ENCODE measurements at places on chromosomes 1 and 21.

DNA sequence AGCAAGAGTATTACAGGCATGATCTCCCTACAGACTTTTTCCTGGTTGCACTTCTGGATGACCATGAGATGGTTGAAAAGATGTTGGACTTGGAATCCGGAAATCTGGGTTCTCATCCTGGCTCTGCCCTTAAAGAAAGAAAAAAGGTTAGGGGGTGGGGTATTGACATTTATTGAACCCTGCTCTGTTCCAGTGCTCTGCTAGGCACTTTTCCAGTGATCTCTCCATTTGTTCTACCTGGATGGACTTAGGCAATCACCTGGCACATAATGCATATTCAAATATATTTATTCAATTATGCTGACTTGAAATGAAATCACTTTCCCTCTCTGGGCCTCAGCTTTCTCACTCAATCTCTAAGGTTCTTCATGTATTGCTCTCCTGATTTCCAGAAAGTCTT is 101.0 kb upstream of the NFIA start:
- DNase-seq: no peak

GRCh38 chr1:209513226-209513625 is 70.3 kb upstream of the CAMK1G start:
- no peak for DNase-seq

GRCh38 chr1:199221371-199222150 is 582.7 kb downstream of the PTPRC start:
- DNase-seq: no peak

DNA sequence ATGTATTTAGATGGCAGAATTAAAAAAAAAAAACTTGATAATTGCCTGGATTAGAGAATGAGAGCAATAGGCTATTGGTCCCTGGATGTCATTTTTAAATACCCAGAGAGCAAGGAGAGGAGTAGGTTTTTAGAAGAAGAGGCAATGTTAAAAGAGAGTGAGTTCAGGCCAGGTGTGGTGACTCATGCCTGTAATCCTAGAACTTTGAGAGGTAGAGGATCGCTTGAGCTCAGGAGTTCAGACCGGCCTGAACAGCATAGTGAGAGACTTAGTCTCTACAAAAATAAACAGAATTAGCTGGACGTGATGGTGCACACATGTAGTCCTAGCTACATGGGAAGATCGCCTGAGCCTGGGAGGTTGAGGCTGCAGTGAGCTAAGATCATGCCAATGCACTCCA is 15.9 kb upstream of the MUTYH start:
- no peak for DNase-seq

GRCh38 chr1:33082575-33083108 is 1.7 kb downstream of the AZIN2 start:
- DNase-seq: no peak

- DNase-seq: no peak
Observed at GRCh38 chr1:2979191-2980072, 41.8 kb upstream of the ACTRT2 start.

- DNase-seq: no peak
Observed at GRCh38 chr21:44867464-44867863, 6.0 kb downstream of the PTTG1IP start.

DNA sequence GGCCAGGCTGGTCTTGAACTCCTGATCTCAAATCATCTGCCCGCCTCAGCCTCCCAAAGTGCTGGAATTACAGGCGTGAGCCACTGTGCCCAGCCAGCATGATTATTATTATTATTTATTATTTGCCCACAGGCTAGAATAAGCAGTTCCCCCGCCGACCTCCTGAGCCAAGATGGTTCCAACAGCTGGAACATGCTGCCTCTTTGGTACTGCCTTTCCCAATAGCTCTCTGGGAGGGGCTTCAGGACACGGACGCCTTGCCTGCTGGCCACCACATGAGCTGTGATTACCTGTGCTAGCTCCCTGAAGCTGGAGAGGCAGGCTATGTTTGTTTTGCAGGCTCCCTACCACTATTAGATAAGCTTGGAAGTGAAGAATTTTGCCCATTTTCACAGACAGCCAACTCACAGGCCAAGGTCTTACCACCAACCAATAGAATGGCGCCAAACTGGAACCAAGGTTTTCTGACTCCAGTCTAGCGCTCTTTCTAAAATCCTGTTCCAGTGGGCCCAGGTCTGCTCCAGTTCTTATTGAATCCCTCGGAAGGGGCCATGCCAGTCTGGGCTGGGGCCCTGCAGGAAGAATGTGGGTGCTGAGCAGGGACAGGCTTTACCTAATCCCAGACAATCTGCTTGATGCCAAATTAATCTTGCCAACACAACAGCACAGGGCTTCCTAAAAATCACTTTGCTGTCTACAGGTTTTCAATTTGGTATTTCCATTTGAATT is 2.1 kb upstream of the GPR61 start:
- no peak for DNase-seq

GRCh38 chr1:72435025-72435424 is 152.7 kb upstream of the NEGR1 start:
- no peak for DNase-seq

GRCh38 chr1:179955287-179955680 is 674 bp downstream of the CEP350 start:
- DNase-seq: no peak

- no peak for DNase-seq
Observed at GRCh38 chr21:43991447-43991991, 20.6 kb upstream of the TRAPPC10 start.

- DNase-seq: no peak
Observed at GRCh38 chr1:156419854-156420204, 50.8 kb downstream of the RHBG start.

DNA sequence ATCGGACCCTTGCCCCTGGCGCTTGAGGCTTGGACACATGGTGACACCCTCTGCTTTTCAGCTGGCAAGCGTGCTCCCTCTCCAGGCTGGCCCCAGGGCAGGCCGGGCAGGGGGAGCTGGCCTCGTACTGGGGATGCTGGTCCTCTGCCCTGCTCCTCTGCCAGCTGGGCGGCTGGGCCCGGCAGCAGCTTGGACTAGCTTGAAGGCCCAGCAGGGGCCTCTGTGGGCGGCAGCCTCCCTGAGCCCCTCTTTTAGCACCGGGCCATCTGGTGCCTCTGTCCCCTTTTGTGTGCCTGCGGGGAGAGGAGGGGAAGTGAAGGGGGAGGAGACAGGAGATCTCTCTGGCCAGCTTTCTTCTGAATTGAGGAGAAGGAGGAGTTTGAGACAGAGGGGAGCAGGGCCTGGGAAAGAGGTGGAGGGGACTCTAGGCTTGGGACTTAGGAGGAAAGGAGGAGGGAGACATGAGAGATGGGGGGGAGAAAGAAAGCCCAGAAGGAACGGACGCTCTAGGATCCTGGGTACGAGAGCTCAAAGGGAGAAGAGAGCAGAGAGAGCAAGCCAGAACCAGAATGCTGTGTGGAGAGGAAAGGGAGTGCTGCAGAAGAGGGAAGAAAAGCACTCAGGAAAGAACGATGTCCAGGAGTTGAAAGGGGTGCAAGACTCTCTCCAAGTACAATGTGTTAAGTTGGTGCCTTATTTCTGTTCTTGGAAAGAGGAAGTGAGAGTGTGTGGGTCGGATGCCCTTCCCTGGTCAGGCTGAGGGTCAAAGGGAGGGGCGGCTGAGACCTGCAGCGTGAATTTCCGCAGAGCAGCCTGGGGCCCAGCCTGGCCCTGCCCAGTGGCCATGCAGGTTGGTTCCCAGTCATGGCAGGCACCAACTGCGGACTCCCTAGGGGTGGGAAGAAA is 40.3 kb downstream of the IER5 start:
- no peak for DNase-seq

DNA sequence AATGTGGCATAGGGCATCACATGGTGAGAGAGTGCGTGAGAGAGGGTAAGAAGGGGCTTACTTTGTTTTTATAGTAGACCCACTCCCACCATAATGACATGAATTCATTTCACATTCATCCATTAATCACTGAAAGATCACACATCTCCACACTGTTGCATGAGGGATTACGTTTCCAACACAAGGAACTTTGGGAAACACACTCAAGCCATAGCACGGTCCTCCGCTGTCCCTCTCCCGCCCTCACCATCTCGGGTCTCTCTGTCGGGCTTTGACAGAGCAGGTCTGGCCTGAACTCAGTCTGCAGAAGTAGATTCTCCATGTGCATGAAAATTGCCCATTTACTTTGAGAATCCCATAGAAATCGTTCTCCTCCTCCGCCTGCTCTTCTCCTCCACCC is 312.2 kb downstream of the MATN1 start:
- DNase-seq: no peak

DNA sequence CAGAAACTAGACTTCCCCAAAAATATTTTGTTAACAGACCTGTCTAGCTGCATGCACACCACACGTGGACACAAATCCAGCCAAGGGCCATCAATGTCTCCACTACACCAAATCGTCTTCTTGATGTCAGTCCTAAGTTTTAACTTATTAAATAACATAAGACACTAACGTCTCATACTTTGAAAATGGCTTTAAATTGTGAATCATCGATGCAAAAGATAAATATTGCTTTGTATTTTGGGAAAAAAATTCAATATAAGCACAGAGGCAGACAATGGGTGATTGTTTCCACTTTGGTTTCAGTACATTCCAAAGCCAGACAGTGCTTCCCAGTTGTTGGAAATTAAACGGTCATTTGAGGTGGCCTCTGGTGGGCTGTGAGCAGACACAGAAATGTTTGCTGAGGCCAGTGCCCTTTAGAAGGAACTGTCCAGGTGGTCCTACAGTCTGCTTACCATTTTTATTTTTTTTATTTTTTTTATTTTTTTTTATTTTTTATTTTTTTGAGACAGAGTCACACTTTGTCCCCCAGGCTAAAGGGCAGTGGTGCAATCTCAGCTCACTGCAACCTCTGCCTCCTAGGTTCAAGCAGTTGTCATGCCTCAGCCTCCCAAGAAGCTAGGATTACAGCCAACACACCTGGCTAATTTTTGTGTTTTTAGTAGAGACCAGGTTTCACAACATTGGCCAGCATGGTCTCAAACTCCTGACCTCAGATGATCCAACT is 1.8 kb upstream of the KIAA2013 start:
- DNase-seq: no peak

DNA sequence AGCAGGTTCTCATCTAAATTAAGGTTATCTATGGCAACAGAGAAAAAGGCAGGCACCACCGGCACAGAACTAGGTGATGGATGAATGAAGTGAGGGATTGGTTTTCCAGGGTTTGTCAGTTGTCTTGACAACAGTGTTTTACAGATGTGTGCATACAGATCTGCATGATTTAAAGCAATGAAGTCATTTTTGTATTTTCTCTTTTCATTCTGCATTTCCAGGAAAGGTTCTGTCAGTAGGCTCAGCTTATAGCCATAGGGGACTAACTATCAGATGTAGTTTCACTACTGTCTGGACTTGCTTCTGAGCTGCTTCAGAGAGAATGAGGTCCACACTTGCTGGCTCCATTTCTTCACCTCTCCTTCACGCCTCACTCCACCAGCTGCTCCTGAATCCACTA is 98.2 kb upstream of the LMO4 start:
- DNase-seq: no peak

- no peak for DNase-seq
Observed at GRCh38 chr1:209746451-209747165, 9.2 kb upstream of the TRAF3IP3 start.

DNA sequence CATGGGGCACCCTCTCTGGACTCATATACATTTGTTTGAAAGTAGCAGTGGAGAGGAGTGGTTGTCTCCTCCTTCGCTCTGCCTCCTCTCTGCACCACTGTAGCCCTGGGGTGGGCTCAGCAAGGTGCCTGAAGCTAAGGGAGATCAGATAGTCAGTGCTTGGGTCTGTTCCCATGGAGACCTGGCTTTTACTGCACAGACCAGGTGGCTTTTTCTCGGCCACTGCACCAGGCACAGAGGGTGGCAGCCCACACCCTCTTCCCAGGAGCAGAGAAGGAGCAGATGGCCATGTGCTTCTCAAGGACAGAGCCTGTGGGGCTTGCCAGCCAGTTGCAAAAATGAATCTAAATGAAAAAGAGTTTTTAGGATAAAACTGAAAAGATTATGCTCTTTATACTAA is 123.4 kb upstream of the KCNK1 start:
- no peak for DNase-seq

DNA sequence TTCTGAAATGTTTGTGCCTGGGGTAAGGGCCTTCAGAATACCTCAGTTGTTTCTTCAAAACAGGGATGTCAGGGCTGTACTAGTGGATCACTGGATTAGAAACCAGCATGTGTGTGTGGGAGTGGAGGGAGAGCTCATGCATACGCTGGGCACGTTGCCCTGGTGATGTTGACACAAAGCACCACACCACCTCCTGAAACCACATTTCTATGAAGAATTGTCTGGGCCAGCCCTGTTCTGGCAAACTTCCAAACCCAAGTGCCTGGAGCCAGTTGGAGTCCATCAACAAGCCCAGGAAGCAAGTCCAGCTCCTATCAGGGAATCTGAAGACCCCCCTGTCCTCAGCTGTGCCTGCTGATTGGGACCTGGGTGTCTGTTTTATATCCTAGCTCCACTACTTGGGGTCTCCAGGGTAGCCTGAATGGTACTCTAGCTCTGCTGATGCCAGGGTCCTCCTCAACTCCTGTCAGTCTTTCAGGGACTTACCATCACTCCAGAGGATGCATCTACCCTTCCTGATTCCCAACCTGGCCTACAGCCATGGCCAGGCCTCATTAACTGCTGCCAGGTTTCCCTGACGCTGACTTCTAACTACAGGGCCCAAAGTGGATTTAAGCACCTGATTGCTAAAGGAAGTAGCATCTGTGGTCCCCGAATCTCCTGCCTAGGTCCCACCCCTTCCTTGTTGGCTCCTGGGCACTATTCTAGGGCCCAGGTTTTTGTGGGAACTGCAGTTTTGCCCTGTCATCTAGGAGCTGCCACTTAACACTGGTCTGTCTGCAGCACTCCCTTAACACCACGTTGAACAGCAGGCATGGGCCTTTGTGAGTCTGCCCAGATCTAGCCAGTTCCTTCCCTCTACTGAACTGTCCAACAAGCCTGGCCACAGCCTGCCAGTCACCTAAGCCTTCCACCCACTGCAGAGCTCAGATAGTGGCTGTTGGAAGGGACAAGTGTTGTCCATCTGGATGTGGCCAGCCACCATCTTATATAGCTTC is 45.5 kb downstream of the LPAR3 start:
- DNase-seq: peak; percentile 84

DNA sequence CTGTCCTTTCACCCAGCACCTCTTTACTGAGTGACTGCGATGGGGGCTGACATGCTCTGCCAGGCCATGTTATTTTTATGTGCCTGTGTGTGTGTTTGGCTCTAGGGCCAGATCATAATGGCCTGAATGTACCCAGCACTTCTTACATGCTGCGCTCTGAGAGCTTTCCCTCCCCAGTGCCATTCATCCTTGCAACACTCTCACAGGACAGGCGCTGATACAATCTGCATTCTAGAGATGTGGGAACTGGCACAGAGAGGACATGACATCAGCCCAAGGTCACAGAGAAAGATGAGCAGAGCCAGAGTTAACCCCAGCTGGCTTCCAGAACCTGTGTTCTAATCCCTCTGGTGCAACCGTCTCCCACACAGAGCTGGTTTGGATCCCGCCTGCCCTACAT is 54.5 kb downstream of the ARHGEF10L start:
- DNase-seq: no peak

DNA sequence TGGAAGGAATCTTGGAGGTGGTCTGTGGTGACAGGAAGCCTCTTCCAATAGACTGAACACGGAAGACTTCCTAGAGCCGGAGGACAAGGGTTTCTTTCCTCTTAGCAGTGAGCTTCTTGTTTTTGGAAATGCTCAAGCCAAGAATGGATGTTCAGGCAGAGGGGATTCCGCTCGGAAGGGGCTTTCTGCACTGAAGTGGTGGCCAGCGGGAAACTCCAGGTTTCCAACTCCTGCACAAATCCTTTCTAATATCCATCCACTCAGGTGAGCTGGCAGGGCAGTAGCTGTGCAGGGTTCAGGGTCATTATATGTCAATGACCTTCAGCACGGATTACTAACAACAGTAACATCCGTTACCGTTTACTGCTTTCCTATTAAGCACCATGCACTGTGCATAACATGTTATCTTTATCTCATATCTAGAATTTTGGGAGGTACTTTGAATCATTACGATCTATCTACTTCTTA is 573 bp upstream of the CPT2 start:
- no peak for DNase-seq
